Epithelial cell of esophagus (primary cell): ENCODE measurements at places on chromosomes 1 and 21.

DNA sequence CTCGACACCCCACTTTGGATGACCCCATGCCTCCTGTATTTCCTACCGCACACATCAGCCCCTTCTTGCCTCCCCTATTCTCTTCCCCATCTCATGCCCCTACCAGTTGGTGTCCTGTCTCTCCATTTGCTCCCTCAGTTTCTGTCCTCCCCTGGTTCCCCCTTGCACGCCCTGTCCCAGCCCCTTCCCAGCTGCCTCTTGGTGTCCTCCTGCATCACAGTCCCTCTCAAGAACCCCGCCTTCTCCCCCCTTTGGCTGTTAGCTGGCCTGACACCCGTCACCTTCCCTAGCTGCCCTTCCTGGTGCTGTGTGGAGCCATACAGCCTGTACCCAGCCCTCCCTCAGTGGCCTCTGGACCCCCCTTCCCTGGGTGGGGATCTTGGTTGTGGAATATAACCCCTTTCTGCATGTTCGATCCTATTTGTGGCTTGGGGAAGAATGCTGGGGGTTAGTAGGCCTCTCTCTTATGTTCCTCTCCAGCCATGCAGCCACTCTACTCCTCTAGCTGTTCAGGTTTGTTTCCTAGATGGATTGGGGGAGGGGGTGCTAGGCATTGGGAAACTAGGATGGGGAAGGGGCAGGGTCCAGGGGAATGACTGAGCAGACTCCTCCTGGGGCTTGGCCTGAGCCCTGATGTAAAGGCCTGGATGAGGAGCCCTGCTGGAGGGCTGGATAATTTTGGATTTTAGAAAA is 41.4 kb upstream of the NFASC start:
- no peak for DNase-seq

- no peak for DNase-seq
Observed at GRCh38 chr1:228653748-228654147, 81.5 kb upstream of the RHOU start.

DNA sequence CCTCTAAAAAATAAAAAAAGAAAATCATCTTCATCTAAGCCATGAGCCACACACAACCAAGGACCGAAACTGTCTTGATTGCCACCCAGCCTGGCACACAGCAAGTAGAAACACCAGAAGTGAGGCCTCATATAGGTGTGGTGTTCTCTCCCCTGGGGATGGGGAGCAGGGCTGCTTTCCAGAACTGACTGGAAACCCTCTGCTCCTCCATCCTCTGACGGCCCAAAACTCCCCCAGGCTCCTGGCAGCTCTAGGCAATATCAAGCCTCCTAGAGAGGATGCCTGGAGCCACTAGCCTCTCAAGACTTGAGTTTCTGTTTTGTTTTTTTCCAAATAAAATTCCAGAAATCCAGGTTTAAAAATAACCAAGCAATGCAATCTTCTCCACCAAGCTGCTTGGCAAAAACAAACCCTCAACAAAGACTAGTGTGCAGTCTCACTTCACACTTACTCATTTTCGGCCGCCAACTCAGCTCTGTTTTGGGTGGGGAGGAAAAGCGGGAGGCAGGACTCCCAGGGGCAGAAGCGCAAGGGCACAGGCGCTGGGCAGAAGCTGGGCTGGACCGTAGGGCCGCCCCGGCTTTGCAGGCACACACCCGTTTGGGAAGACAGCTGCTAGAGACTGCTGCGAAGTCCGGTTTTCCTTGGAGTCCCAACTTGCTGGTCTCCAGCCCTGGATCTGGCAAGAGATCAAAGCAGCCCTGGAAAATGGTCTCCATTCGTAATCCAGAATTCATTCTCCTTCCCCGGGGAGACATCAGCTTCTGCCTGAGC is 78.2 kb upstream of the CAPZB start:
- DNase-seq, result peak; percentile 5

DNA sequence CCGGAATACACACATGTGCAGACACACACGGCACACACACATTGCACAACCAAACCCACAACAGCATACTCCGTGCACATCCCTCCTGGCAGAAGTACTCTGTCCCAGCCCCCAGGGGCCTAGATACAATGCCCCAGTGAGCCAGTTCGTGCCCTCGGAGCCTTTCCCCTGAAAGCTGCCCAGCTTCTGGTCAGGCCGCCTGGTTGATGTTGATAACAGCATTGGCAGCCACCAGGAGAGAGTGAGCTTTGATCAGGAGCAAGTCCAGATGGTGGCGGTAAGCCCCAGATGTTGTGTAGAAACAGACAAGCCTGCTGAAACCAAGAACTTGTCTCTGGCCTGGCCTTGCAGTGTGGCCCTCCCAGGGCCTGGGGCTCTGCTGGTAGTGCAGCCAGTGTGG is 109.1 kb downstream of the GRIK3 start:
- DNase-seq, result no peak

- no peak for DNase-seq
Observed at GRCh38 chr21:44531606-44532564, 8.1 kb downstream of the KRTAP10-1 start.

DNA sequence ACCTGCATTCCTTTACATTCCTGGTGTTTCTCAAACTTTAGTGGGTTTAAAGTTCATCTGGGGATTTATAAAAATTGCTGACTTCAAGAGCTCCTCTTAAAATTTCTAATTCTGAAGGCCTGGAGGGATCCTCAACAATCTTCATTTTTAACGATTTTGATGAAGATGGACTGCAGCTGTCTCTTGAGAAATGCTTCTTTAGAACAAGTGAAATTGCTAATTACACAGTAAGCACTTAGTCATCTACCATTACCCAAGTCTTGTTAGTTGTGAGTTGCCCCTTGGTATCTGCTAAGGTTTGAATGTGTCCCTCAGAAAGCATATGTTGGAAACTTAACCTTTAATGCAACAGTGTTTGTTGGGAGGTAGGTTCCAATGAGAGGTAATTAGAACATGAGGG is 163.7 kb downstream of the LTN1 start:
- peak; percentile 58 for DNase-seq

- DNase-seq, result no peak
Observed at GRCh38 chr1:234488054-234489006, 9.4 kb upstream of the TARBP1 start.

- DNase-seq, result no peak
Observed at GRCh38 chr1:225651872-225652728, 823 bp downstream of the ENAH start.
